Kidney (tissue), 22 donors: ENCODE measurements at places on chromosomes 6 and 20. TPM values are rescaled to one million over a fixed set of nuclear protein-coding genes. Genes with fewer than 3 reads are reported as not detected.

DNA sequence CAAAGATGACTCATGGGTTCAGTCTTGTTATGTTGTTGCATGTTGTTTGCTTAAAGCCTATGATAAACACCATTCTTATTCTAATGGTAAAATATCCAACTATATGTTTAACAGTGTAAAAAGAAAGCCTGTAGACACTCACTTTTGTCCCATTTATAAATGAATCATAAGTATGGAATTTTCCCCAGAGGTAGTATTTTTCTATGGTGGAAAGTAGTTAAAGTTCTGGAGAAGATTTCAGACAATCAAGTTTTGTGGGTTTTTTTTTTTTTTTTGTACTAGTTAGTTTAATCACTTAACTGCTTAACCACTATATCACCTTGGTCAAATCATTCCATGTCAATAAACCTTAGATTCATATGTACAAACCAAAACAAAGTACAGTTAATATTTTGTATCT is 35.8 kb downstream of the PTCHD4 start:
- no peak overlapping the region for H3K4me3 ChIP-seq
- H3K27me3 ChIP-seq: no peaks in the 10 kb centered on the region
- H3K36me3 ChIP-seq: no peaks in the 10 kb centered on the region
- no peak overlapping the region for H3K27ac ChIP-seq
- no peak for DNase-seq

DNA sequence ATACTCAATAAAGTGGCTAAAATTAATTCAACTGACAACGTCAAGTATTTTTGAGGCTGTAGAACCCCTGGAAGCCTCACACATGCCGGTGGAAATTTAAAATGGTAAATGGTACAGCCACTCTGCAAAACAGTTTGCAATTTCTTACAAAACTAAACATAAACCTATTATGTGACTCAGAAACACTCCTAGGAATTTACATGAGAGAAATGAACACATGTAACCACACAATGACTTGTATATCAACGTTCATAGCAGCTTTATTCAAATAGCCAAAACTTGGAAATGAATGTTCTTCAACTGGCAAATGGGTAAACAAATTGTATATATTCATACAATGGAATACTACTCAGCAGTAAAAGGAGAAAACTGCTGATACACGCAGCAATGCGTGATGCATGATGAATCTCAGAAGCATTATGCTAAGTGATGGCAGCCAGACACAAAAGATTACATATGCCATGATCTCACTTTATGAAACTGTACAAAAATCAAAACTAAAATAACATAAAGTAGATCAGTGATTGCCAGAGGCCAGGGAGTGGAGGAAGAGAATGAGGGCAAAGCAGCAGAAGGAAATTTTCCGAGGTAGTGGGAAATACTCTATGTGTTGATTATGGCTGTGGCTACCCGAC is 112.5 kb downstream of the FAM50B start:
- no peaks in the 10 kb centered on the region for H3K4me1 ChIP-seq
- H3K27ac ChIP-seq: no peak overlapping the region
- no peaks in the 10 kb centered on the region for H3K27me3 ChIP-seq
- DNase-seq: no peak

DNA sequence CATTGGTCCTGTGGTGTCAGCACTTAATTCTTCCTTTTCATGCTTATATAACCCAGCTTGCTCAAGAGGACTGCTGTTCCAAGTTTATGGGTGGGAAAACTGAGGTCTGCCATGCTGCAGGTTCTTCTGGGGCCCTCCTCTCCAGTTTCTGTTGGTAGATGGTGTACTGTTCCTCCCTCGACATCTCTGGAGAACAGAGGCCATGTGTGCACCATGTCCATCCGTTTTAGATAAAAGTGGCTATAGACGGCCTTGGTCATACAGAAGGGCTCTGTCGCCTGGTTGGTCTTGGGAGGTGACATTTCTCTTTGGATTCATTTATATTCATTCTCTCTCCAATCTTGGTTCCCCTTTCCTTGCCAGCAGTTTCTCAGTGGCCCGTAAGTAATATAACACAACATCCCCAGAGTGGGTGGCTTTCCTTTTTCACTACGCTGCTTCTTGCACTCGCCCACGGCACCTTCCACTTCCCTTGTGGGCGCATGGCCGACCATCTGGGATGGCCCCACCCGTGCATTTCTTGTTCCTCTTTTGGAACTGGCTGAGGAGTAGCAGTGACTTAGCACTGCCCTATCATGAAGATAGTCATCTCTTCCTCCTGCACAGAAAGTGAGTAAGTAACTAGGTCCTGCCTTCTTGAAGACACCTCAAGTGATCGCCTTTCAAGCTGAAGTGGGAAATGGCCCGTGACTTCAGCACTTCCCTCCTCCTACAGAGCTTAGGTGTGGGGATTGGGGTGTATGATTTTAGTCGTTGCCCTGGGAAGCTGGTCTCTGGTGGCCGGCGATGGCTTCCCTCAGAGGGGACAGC is 94.2 kb downstream of the RREB1 start:
- no peaks in the 10 kb centered on the region for H3K27me3 ChIP-seq
- H3K4me1 ChIP-seq: no peaks in the 10 kb centered on the region
- H3K36me3 ChIP-seq: peaks cover 3% of the 10 kb centered on the region

- H3K4me1 ChIP-seq: no peaks in the 10 kb centered on the region
- no peaks in the 10 kb centered on the region for H3K36me3 ChIP-seq
- no peak for DNase-seq
- no peaks in the 10 kb centered on the region for H3K27me3 ChIP-seq
- H3K27ac ChIP-seq: no peak overlapping the region
These were observed 31.5 kb downstream of the PDE7B start for GRCh38 chr6:135883045-135883444.

- no peak for DNase-seq
- H3K27ac ChIP-seq: no peak overlapping the region
- H3K4me1 ChIP-seq: no peaks in the 10 kb centered on the region
These were observed 213.8 kb upstream of the QKI start for GRCh38 chr6:163200694-163201093.

GRCh38 chr6:99416892-99417767 is 8.0 kb downstream of the PNISR start:
- H3K4me1 ChIP-seq: peaks cover 16% of the 10 kb centered on the region
- H3K4me3 ChIP-seq: no peak overlapping the region
- H3K36me3 ChIP-seq: peaks cover 2% of the 10 kb centered on the region
- H3K27me3 ChIP-seq: no peaks in the 10 kb centered on the region
- DNase-seq: no peak
- no peak overlapping the region for H3K27ac ChIP-seq

DNA sequence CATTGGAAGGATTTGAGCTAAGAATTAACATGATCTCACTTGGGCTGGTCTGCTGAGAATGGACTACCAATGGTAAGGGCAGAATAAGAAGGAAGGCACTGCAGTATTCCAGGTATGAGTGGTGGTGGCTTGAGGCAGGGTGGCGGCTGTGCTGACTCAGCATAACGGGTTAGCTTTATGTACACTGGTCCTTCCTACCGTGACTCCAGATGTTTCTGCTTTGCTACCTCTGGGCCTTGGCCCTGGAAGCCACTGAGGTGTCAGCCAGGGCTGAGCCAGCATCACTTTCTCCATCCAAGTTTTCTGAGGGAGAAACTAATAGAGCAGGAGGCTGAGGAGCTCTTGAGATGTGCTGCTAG is 12.9 kb upstream of the BTN3A3 start:
- no peak overlapping the region for H3K27ac ChIP-seq
- no peak overlapping the region for H3K4me3 ChIP-seq
- DNase-seq: no peak
- H3K36me3 ChIP-seq: no peaks in the 10 kb centered on the region
- H3K27me3 ChIP-seq: no peaks in the 10 kb centered on the region

GRCh38 chr20:829551-829950 is 4.0 kb upstream of the FAM110A start:
- no peaks in the 10 kb centered on the region for H3K4me1 ChIP-seq
- no peak overlapping the region for H3K4me3 ChIP-seq
- no peaks in the 10 kb centered on the region for H3K27me3 ChIP-seq
- no peak for DNase-seq
- H3K27ac ChIP-seq: no peak overlapping the region
- H3K36me3 ChIP-seq: no peaks in the 10 kb centered on the region

Gene BTBD9
- 29.9 TPM for total RNA-seq

Gene HLA-DOA
- total RNA-seq: 21.6 TPM

Gene SCGN
- total RNA-seq: 8.7 TPM

Gene POU5F1
- total RNA-seq: 19.9 TPM

Gene COL21A1
- 3.1 TPM for total RNA-seq

Gene MEP1A
- total RNA-seq: 0.09 TPM

Gene FKBP1C
- 0.25 TPM for total RNA-seq
